ENCODE measurements at places on chromosomes 6 and 20. TPM values are rescaled to one million over a fixed set of nuclear protein-coding genes. Genes with fewer than 3 reads are reported as not detected.

Gene PDE10A
- 4.4 TPM for total RNA-seq

Gene CENPW
- 28.5 TPM for total RNA-seq

Gene TUBB2B
- not detected for total RNA-seq

Gene KCNK5
- total RNA-seq: not detected

Gene TRIM40
- total RNA-seq: not detected

Gene SLC22A23
- total RNA-seq: 3.3 TPM

Gene NRSN2
- 18.8 TPM for total RNA-seq

Gene HSF2
- total RNA-seq: 13.3 TPM

Gene BCAS4
- total RNA-seq: 24.6 TPM

Gene FHL5
- not detected for total RNA-seq

Gene SFT2D1
- 49.7 TPM for total RNA-seq

Gene MAP3K5
- 5.4 TPM for total RNA-seq

Gene LCA5
- total RNA-seq: 0.37 TPM

Gene SRXN1
- 81.3 TPM for total RNA-seq

Gene MAS1
- not detected for total RNA-seq

Gene RGS17
- 9.0 TPM for total RNA-seq

Gene FOXS1
- 0.17 TPM for total RNA-seq

Gene OTOR
- not detected for total RNA-seq

Gene MYL9
- total RNA-seq: 10.0 TPM

Gene BMP2
- total RNA-seq: 0.57 TPM

Gene GINS1
- 27.9 TPM for total RNA-seq

Gene HCK
- not detected for total RNA-seq

Gene GTSF1L
- not detected for total RNA-seq

Gene TINAG
- total RNA-seq: not detected

Gene ATP6V1G2
- 2.1 TPM for total RNA-seq

Gene TMEM74B
- 0.29 TPM for total RNA-seq

Gene C6orf15
- not detected for total RNA-seq

Gene DDX43
- not detected for total RNA-seq

Data from HT1080 (cell line).